ENCODE measurements at places on chromosomes 6 and 20.

- DNase-seq: no peak
Measured at GRCh38 chr6:107021446-107022185, 6.4 kb upstream of the MTRES1 start.

- DNase-seq: no peak
Measured at GRCh38 chr6:38103921-38104320, 284.4 kb downstream of the ZFAND3 start.

GRCh38 chr20:32908334-32909292 is 49.9 kb downstream of the EFCAB8 start:
- DNase-seq: no peak

- no peak for DNase-seq
Measured at GRCh38 chr20:60570481-60571277, 612.5 kb downstream of the CDH26 start.

DNA sequence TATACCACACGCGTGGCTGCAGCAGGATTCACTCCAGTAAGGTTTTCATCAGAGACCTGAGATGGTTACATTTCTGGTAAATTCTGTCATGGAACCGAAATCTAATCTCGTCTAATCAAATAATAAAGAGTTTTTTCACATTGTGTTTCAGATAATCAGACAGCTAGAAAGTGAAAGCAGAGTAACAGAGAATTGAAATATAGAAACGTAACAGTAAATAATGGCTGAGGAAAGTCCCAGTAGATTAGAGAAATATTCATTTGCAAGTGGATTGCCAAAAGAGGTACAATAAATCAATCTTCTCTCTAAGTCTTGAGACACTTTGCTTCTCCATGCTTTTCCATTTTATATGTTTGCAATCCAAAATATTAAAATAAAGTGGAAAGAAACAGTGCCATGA is 42.4 kb downstream of the PKHD1 start:
- DNase-seq: no peak

DNA sequence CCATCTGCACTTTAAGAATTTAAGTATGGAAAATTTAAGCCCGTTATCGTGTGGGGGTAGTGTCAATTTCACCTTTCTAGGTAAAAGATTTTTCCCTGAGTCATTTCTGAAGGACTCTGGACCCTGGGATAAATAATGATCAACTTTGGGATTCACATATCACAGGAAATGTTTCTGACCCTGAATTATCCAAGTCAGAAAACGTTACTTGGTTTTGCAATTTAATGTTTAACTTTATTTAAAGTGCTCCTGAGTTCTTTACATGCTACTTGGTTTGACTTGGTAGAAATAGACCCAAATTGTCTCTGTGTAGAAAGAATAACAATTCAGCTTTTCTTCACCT is 1.5 kb upstream of the SLC17A3 start:
- DNase-seq: no peak

- no peak for DNase-seq
Measured at GRCh38 chr6:170132561-170132991, 158.3 kb downstream of the DLL1 start.

GRCh38 chr6:41768545-41769308 is 11.0 kb downstream of the FRS3 start:
- no peak for DNase-seq

DNA sequence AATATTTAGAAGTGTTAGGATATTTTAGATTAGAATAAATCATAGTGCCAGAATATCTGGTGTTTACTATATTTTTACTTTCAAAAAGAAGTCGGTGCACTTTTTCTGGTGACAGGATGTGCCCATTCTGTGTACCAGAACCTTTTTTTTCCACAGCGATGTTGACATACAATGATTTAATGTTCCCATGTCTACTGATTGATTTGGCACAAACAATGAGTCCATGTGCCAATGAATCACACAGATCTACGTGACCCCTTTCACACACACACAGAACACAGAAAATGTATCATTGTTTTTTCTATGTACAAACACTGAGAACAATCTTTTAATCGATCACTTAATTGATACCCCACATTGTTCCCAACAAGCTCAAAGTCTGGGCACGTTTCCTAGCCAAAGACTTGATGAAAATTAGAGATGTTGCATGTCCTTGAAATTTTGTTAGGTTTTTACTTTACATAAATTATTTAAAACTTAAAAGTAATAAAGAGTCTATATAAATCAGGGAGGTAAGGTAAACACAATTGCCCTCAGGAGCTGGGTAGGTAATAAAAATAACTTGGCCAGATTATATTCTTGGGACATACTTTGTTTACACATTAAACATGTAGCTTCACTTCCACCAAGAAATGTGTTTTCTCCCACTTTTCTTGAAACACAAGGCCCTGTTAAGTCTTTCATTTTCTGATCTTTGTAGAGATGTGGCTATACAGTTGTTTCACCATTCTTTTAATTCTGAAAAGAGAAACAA is 36.4 kb upstream of the SOX4 start:
- peak; percentile 14 for DNase-seq

DNA sequence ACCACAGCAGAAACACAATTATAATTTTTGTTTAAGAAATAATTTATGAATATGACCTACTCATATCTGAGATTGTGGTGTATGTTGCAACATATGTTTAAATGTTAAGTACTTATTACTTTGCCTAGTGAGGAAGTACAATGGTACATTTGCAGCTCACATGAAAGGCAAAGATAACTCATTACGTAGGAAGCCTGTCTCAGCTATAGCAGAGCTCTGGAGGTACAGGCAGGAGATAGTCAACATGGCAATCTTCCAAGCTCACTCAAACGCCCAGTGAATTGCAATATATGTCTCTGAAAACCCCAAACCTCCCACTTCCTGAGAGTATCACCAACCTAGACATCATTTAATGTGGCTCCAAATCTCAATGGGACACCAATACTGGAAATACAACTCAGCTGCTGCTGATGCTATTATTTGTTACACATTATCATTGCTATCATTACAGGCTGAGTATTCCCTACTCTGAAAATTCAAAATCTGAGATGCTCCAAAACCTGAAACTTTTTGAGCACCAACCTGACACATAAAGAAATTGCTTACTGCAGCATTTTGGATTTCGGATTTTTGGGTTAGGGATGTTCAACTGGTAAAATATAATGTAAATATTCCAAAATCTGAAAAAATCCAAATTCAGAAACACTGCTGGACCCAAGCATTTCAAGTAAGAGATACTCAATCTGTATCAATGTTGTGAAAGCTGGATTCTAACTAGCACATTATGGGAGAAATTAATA is 25.1 kb upstream of the GSTA4 start:
- no peak for DNase-seq

DNA sequence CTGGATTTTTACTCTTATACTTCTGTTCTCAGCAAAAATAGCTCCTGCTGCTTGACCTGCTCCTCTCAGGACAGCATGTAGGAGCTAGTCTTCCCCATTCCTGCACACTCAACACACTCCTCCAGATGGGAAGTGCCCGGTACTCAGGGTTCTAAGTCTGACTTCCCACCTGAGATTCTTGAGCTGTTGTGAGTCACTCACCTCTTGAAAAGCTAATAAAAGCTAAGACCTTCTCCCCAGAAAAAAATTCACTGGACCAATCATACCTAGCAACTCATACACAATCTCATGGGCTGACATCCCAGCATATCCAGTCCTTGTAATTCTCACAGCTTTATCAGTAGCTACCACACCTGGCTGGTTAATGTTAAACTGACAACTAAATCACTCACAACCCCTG is 53.5 kb downstream of the TRPC4AP start:
- no peak for DNase-seq

DNA sequence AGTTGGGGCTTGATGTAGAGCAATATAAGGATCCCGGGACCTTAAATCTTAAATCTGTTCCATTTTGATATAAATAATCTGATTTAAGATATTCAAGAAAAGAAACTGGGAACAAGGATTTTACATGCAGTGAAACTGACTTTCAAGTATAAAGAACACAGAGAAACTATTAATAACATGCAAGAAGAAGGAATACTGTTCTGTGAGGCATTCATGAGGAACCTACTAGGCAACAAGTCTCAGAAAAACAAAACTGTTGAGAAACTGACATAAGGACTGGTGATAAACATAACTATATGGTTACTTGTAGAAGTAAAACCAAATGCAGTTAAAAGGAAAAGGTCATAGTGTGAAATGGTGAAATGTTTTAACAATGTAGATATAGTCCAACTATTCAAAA is 15.8 kb downstream of the HDDC2 start:
- DNase-seq: no peak

- no peak for DNase-seq
Measured at GRCh38 chr6:62217866-62218265, 68.2 kb downstream of the KHDRBS2 start.

DNA sequence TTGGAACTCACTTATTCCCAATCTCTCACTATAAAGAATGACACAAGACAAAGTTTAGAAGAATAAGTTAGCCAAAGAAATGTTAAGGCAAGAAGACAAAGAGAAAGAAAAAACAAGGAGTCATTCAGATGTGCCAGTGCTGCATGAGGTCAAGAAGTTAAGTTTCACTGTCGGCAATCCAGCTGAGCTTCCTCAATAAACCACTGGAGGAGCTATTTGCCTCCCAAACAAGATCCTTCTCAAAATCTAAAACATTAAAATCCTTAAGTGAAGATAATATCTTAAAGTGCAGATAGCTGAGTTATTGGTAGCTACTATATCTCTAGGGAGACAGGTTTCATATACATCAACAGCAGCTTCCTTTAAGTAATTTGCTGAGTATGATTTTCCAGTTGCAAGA is 512.3 kb downstream of the HDGFL1 start:
- DNase-seq: no peak

DNA sequence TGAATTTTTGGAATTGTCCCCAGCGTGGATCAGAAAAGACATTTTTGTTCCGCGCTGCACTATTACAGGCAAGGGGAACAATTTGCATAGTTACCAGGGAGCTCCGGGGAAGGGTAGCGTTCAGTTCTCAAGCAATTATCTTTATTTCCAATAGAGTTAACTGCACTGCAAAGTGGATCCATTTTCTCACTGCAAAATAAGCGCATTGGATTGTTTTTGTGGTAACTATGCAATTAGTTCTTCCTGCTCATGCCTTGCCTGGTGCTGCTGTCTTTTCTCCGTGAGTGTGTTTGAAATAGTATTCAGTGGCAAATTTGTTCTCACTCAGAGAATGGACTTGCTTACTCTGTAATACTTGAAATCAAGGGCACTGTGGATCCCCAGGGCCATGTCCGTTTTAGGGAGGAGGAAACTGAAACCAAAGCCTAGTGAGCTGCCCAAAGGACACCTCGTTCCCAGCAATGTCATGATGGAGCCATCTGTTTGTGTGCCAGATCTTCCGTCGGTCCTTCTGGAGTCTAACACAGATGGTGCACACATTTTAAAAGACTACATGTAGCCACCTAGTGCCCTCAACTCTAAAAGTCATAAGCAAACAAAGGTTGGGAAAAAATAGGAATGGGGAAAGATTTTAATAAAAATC is 7.4 kb upstream of the PCK1 start:
- DNase-seq: no peak

DNA sequence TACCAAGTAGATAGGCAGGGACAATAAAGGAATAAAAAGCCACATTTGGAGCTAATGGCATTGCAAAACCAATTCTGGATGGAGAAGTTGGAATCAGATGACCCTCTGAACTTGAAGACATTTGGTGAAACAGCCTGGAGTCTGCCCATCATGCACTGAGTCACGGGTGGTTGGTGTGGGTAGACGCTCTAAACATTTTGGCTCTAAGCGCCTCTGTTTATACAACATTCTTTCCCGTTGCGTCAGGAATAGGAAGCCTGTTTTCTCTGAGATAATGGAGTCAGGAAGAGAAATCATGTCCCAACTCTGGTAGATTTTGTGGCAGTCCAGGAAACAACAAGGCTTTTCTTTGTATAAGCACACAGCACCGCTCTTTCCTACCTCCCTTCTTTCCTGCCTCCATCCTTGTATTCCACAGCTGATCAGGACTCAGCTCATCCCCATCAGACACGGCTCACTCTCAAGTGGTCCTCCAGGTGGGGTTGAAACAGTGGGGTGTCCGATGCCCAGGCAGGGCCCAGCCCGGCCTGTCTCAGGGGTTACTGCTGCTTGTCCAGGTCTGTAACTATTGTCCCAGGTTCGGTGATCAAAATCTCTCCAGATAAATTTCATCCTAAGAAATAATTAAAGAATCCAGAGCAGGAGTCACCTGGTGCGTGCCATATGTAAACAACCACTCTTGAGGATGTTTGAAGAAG is 12.1 kb upstream of the RAMACL start:
- no peak for DNase-seq

DNA sequence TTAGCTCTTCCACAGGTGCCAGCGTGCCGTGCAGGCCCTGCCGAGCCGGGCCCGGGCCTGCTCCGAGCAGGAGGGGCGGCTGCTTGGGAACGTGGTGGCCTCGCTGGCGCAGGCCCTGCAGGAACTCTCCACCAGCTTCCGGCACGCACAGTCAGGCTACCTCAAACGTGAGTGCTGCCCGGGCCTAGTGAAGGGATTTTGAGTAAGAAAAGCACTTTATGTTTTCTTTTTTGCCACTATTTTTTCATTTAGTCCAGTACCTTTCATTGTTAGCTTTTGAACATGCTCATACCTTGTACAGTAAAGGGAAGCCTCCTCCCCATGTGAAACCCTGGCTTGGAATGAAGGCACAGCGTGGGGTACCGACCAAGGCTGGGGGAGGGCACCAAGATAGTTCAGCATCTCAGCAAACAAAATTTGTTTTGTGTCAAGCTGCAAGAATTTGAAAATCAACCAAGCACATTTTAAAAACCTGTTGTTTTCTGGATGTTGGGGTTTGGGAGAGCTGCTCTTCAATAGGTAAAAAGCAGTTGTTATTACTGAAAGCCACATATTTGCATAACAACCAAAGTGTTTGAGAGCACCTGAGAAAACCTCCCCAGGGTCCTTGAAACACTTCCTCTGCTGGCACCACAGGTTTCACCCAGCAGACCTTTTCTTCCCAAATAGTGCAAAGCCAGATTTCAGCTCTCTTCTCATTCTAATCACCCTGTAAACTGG is 18.4 kb downstream of the STX16 start:
- DNase-seq: no peak

DNA sequence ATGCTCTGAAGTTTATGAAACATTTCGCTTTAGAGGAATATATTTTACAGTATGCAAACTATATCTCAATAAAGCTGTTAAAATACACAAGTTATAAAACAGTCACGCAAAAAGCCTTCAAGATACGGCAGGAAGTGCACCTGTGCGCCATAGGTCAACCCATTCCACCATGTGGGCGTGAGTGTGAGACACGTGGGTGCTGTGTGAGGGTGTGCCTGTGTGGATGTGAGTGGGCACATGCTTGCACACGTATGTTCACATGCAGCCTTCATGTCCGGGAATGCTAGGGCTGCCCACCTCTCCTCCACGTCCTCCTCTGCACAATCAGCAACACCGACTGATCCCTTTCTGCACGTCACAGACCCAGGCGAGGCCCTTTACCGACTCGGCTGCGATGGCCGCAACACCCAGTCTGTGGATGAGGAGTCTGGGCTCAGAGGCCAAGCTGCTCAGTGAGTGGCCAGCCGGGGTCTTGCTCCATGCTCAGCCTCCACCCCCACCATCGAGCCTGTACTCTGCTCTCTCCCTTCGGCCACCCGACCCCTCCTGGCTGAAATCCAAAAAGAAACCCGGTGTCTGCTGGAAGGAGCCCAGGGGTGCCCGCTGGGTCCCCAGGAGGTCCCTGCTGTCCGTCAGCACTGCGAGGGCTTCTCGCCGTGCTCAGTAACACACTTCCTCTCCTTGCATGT is 3.0 kb upstream of the FRMD1 start:
- no peak for DNase-seq
